ENCODE measurements at places on chromosomes 1 and 21.

DNA sequence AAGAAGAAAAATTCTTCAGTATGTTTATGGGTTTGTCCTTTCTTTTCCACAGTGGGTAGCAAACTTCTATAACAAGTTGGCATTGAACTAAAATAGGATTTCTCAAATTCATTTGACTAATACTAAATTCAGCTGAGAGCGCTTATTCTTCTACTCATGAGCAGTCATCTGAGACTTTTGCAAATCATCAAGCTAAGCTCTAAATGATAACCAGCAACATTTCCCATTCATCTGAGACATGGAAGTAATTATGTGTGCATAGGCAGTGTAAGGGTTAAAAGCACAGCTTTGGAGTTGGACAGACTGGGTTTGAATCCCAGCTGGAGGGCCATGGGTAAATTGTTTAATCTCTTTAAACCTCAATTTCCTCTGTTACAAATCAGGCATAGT lies 18.3 kb upstream of the CNR2 start:
- no peak for DNase-seq

DNA sequence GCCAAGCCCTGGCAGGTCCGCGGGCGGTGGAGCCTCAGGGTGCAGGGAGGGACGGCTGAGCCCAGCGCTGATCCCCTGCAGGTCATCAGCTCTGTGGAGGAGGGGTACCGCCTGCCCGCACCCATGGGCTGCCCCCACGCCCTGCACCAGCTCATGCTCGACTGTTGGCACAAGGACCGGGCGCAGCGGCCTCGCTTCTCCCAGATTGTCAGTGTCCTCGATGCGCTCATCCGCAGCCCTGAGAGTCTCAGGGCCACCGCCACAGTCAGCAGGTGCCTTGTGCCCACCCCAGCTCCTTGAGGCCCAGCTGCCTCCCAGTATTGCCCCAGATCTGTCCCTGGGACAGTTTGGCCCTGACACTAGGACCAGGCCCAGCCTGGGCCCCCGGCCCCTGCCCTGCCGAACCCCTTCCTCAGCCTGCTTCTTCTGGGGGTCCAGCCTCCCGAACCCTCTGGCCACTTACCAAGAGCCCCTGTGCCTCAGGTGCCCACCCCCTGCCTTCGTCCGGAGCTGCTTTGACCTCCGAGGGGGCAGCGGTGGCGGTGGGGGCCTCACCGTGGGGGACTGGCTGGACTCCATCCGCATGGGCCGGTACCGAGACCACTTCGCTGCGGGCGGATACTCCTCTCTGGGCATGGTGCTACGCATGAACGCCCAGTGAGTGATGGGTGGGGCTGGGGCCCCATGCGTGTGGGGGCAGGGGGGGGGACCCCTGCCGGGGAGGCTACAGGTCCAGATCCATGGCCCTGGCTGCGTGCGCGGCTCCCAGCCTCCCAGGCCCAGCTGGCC lies 35.4 kb upstream of the C1QA start:
- DNase-seq = no peak

GRCh38 chr1:21674957-21675356 lies 5.8 kb upstream of the RAP1GAP start:
- DNase-seq = no peak

DNA sequence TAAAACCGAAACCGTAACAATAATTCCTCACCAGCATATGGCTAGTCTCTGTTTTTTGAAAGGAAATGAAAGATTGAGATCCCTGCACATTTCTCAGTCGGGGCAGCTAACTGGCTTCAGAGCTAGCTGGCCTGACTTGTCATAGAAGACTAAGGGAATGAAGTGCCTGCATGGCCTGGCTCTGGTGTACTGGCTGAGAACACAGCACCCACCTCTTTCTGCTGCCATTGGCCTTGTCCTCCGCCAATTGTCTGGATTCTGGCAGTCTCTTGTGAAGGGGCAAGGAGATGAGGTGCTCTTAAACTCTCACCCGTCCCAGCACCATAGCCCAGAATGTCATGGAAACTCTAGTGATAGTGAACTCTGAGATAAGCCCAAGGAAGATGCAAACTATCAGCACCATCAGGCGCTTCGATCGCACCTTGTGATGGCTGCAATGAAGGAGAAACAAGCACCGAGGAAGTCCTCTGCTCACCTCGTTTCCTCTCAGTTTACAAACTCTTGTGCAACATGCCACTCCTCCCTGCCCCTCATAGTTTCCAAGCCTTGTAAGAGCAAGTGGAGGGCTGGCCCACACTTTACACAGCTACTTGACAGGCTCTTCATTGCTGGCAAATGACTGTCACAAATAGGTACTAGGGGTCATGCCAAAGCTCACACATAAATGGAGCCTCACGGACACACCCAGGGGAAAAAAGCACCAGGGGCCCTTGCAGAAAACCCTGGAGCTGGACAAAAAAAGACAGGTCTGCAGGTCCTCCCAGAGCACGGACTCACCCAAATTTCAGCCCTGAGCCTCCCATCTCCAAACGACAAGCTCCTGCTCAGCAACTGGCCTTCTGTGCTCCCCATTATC lies 16.4 kb downstream of the INPP5B start:
- no peak for DNase-seq

DNA sequence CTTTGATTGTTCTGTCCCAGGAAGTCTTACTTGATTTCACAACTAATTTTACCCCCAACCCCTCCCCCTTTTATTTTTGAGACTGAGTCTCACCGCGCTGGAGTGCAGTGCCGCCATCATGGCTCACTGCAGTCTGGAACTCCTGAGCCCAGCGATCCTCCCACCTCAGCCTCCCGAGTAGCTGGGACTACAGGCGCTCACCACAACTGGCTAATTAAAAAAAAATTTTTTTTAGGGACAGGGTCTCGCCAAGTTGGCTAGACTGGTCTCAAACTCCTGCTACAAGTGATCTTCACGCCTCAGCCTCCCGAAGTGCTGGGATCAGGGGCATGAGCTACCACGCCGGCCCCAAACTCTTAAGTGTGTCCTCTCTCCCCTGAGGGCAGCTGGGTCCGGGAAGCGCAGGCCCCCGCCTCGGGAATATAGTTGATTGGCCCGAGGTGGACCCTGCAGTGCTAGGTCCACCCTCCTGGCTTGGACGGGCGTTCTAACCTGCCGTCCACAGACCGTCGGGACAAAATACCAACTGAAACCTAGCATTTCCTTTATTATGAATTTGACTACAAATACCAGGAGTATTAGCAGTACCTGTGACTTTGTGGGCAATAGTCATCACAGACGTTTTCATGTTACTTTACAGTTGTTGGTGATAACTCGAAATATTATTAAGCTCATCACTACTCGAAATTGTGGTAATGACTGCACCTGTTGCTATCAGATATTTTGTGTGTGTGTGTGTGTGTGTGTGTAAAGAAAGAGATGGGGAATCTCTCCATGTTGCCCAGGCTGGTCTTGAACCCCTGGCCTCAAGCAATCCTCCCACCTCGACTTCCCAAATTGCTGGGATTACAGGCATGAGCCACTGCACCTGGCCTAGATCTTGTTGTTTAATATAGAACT lies 642 bp upstream of the PARP1 start:
- no peak for DNase-seq

- no peak for DNase-seq
These were observed 598.3 kb upstream of the ZP4 start for GRCh38 chr1:238489006-238489405.

GRCh38 chr1:109304226-109304920 lies 2.4 kb downstream of the MYBPHL start:
- DNase-seq = no peak

DNA sequence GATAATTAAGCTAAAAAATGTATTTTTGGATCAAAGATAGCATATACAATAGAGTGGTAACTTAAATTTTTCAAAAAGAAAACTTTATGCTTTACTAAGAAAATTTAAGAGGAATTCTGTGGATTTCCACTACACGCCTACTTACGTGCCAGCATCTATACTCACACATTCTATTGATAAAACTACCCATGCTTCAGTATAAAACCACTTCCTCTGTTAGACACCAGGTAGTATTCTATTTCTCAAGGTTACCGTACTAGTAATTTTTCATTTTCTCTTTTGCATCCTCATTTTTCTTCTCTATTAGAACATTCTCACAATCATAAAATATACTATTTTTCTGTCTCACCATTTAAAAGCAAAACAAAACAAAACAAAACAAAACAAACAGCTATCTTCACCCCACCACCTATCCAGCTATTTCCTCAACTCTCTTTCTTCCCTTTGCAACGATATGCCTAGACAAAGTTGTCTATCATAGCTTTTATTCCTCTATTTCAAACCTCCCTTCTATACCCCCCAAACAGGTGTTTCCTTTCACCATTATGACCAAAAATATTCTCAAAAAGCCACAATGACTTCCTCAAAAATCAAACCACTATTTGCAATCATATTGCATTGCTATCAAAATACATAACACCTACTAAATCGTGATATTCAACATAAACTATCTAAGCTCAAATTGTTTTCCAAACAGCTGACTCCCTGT lies 1652.0 kb downstream of the MRPL39 start:
- no peak for DNase-seq

GRCh38 chr21:43916691-43917514 lies 51.9 kb downstream of the AGPAT3 start:
- DNase-seq = no peak

DNA sequence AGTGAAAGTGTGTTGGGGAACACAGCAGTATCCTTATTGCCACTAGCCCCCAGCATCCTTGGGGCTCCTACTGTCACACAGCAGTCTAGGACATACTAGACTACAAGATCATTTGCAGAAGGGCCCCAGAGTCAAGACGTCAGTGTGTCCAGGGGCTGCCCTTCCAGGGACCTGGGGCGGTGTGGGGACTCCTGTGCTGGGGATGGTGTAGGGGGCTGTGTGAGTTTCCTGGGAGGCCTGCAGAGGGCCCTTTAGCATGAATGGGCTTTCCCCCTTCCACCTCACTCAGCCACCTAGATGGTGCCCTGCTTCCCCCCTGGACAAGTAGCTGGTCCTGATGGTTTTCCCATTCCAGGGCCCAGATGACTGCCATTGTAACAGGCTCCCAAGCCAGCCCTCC lies 17.5 kb upstream of the KIF21B start:
- DNase-seq = no peak

DNA sequence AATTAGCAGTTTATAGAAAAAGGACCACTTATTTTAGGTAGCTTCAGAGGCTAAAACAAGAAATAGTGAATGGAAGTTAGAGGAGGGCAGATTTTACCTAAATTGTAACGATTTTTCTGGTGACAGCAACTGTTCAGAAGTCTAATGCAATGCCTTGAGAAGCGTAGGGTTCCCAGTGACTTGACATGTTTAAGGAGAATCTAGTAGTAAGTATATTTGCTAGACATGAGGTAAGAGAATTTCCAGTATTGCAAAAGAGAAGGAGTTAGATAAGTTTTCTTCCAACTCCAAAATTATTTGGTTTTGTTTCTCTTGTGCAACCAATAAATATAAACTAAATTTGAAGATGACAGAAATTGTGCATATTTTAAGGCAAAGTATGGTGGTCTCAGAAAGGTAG lies 140.0 kb downstream of the SMYD3 start:
- DNase-seq = no peak

DNA sequence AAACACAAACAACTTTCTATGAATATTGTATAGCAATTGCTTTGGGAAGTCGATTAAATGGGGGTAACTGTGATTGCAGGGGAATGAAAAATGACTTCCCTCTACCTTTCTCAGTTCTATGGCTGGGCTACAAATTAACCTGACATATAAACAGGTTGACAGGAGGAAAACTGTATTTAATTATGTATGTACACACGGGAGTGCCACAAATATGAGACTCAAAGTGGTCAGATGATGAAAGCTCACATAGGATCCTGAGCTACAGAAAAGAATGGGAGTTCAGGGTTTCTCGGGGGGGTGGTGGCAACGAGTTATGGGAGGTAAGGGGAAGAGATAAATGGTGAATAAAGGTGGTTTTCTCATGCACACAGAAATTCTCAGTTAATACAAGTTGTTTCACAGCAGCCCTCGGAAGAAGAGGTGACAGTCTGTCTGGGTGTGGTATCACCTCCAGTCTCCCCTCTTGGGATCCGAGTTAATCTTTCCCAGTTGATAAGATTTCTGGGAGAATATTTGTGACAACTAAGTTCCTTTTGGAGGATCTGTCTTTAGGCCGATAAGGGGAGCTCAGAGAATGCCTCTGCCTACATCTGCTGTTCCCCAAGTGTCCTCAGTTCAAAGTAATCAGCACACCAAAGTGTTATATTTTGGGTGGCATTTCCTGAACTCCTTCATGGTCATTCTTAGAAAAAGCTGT lies 26.3 kb downstream of the GADD45A start:
- peak; percentile 30 for DNase-seq

- no peak for DNase-seq
These were observed 454 bp downstream of the CORT start for GRCh38 chr1:10450156-10450814.

GRCh38 chr1:229942501-229942900 lies 124.5 kb upstream of the GALNT2 start:
- DNase-seq = peak; percentile 29

- DNase-seq = no peak
These were observed 127.2 kb downstream of the KAZN start for GRCh38 chr1:14725695-14726094.

Measured in NCI-H1930 (cell line).